Neural progenitor cell (in vitro differentiated cells): ENCODE measurements at places on chromosomes 7 and 10.

DNA sequence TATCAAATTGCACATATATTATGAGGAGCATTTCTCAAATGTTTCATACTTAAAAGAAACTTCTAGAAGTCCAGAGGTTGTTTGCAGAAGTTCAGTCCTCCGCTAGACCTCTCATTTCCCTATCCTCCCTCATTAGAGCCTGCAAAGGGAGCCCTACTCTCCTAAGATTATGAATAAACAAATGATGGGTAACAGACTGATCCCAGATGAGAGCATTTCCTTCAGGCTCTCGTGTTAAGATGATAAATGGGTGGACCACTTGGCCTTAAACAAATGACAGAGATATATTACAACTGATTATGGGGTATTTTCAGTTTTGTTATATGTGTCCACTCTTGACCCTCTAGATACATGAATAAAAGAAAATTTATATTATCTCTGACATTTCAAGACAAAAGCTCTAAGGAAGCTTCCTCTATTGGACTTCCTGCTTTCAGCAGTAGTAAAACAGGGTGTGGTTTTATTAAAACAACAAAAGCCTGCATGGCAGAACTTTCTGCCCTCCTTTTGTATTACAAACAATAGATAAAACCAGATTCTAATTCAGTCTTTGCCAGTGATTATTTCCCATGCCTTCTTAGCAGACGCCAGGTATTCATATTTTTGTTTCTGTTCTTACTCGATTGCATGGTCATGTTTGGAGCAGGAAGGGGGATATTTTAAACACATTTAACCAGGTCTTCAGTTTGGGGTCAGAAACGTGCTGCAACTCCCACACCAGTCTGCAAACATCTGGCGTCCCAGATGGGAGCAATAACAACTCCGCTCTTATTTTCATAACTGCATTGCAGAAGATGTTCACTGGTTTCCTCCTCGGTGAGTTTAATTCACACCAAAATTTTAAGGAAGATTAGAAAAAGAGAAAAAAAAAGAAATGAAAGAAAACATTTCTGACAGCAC lies 52.4 kb upstream of the FAM204A start:
- DNase-seq, result no peak

DNA sequence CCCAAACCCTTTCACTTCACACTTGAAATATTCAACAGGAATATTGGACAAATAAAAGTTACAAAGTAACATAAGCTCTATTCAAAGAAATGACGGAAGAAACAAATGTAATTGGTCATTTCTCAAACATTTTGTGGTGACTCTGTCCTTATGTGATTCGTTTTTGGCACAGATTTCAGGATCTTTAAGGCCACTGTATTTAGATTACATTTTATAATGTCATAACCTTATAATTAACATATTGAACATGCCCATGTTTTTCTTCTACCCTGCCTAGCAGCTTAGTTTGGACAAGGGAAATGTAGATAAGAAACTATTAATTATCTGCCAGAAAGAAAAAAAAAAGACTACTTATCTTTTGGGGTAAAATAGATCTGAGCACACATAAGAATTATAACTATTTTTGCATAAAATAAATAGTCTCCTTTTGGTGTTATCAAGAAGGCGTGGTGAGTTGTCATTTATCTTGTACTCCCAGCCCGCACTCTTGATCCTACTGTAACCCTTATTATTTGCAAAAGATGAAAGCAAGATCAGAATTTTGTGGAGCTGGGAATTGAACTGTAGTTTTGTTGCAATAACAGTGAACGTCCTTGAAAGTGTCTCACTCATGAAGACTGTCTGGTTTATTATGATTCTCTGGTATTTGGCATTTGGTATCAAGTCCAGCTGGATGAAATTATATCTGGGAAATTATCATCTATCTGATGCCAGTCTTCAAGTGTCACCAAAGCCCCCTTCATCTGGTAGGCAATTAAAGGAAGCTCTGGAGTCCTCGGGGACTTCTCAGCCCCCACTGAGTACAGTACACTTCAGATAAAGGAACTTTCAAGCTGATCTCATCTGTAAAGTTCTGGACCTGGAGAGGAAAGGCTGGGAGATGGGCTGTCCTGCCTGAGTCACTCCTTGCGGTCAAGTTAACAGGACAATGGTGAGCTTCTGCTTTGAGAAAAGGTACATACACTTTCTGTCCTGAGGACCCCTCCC lies 175.7 kb upstream of the INHBA start:
- no peak for DNase-seq

DNA sequence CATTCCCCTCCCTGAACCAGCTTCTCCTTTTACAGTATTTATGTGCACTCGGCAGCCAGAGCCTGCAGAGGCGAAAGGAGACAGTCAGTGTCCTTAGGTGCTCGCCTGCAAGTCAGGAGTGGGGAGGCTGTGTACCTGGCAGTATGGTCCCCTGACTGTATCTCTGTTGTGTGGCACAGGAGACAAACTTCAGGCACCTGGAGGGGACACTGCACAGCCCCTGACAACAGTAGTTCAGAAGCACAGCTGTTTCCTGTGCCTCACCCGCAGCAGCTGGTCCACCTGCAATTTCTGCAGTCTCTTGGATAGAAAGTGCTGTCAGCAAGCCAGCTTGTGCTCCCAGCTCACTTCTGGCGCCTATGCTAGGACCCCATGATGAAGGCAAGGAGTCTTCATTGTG lies 73.4 kb upstream of the LAMB4 start:
- DNase-seq, result no peak

- no peak for DNase-seq
Measured at GRCh38 chr10:21289271-21289670, 236.2 kb downstream of the SKIDA1 start.

GRCh38 chr7:154744256-154744860 lies 258.6 kb downstream of the PAXIP1 start:
- DNase-seq, result peak; percentile 85

DNA sequence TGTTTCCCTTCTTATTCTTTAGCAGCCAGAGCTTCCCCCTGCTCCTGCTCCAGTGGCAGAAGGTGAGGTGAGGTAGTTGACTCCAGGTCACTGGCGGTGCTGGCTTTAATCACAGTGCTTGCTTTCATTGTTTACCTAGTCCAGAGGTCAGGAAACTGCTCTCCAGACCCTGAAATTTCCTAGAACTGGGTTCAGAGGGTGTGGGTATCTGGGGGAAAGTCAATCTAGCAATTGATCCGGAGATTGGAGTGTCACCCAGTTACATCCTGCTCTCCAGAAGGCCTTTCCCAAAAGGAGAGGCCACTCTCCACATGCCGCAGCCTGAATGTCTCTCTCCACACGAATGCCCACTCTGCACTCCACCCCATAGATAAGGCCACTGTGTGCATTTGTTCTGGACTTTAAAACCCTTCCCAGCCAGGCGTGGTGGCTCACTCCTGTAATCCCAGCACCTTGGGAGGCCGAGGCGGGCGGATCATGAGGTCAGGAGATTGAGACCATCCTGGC lies 2.1 kb upstream of the MBL2 start:
- no peak for DNase-seq

GRCh38 chr10:36531621-36532020 lies 593.8 kb upstream of the ANKRD30A start:
- DNase-seq, result no peak

GRCh38 chr10:8171008-8171407 lies 116.5 kb downstream of the GATA3 start:
- DNase-seq, result no peak

GRCh38 chr10:1074748-1075308 lies 18.6 kb downstream of the WDR37 start:
- no peak for DNase-seq

GRCh38 chr10:113041841-113042750 lies 92.0 kb downstream of the TCF7L2 start:
- DNase-seq, result no peak

DNA sequence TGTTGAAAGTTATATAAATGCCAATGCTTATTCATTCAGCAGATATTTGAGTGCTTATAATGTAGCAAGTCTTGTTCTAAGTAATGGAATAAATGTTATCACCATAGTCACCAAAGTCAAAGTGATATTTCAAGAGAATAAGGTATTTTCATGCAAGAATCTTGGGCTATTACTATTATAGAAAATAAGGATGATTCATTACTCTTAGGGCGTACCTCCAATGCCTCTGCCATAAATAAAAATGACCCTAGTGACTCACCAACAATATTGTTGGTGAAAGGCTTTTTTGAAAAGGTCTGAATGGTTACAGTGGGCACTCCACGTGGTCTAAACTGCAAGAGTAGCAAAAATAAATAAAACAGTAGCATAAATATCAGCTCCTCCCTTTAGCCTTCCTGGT lies 68.4 kb downstream of the RALA start:
- DNase-seq, result no peak

- no peak for DNase-seq
Measured at GRCh38 chr7:139876622-139877283, 47.7 kb downstream of the TBXAS1 start.

- DNase-seq, result peak; percentile 43
Measured at GRCh38 chr10:29617880-29618340, 16.9 kb downstream of the SVIL start.

DNA sequence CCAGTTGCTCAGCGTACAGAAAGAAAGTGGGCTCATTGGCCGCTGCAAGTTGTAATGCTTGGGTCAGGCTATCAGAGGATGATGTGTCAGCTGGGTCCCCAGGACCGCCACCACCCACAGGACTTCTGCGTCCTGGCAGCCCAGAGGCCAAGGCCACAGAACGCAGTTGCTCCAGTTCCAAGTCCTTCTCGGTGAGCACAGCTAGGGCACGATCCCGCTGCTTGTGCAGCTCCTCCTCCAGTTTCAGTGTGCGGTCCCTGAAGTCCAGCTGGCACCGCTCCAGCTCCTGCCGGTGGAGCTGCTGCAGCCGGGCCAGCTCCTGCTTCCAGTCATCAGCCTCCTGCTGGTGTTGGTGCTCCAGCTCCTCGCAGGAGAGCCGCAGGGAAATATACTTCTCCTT lies 3.0 kb downstream of the GCC1 start:
- DNase-seq, result no peak

- DNase-seq, result no peak
Measured at GRCh38 chr10:99292159-99292558, 37.0 kb upstream of the CNNM1 start.

- no peak for DNase-seq
Measured at GRCh38 chr7:149063476-149063875, 27.0 kb downstream of the ZNF786 start.

DNA sequence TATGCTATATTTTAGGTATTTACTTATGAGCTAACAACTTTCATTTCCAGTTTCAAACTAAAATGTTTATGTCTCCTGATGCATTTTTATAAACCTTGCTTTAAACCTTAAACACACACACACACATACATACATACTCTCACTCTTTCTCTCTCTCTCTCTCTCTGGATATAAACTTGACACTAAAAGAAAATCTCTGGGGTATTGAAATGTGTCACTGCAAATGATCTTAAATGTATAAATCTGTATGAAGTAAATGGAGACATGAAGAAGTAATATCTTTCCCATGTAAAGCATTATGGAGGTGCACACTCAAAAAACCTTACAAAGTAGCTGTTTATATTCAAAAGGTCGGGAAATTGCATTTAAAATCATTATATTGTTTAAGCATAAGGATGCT lies 37.0 kb downstream of the RELN start:
- DNase-seq, result no peak

DNA sequence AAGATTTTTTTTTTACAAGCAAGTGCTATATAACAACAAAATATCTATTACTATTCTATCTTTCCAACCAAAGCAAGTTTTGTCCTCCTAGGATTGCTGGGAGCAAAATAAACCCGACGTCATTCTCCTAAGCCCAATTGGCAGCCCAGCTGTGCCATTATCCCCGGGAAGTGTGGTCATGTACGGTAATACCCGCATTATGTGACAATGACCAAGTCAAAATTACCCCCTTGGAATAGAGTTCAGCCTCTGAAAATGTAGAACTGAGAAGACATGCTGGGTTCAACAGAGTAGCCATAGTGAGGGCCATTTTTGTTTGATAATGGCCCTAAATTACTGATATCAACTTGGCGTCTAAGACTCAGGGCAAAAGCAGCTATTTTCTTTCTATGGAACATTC lies 215.5 kb downstream of the LRRTM3 start:
- peak; percentile 2 for DNase-seq

DNA sequence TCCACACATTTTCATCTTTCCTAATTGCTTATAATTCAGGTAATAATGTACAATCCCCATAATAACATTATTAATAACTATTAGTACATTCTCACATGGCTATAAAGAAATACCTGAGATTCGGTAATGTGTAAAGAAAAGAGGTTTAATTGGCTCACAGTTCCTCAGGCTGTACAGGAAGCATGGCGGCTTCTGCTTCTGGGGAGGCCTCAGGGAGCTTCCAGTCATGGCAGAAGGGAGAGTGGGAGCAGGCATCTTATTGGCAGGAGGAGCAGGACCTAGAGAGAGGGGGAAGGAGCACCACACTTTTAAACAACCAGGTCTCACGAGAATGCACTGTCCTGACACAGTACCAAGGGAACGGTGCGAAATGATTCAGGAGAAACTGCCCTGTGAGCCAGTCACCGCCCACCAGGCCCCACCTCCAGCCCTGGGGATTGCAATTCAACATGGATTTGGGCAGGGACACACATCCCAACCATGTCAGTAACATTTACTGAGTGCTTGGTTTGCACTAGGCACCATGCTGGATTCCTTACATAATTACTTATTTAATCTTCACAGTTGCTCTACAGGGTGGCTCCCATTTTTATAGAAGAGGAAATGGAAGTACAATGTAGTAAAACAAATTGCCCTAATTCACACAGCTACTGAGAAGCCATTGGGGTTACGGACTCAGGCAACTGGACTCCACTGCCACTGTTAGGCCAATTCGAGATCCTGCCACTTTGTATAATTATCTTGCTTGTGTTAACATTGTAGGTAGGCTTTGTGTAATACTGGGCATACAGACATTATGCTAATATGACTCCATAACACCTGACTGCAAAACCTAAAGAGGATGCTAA lies 8.7 kb upstream of the ESYT2 start:
- no peak for DNase-seq

GRCh38 chr7:98230746-98231471 lies 19.7 kb downstream of the BHLHA15 start:
- no peak for DNase-seq

- no peak for DNase-seq
Measured at GRCh38 chr7:110897538-110897937, 193.4 kb upstream of the LRRN3 start.

DNA sequence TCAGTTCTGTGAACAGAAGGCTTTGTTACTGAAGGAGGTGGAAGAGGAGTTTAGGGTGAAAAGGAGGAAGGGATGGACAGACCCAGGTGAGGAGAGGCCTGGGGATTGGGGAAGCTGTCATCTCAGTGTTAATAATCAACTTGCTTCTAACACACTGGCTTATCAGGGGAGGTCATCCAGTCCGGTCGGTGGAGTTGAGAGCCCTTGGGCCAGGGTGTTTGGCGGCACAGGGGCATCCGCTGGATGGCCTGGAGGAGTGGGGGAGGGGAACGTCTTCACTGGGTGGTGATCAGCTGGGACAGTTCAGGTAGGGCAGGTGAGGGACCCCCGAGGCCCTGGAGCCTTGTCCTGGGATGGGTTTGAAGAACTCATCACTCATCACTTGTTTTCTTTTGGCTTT lies 33.9 kb downstream of the SHH start:
- DNase-seq, result no peak

DNA sequence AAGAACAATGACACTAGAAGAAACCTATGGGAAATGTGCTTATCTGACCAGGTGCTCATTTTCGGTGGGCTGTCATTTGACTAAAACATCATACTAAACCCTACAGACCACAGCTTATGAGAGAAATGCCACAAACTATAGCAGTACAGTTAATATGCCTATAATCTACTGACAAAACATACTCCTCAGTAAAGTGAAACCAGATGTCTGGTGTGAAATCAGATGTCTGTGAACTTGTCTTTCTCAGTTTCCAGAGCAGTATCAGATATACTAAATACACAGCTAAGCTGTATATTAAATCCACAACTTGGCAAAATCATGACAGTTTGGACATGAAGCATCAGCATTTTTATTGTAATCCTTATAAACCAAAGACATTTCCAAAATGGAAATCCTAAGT lies 3.3 kb downstream of the IMMP2L start:
- DNase-seq, result no peak
